ENCODE measurements at places on chromosomes 7 and 10.

DNA sequence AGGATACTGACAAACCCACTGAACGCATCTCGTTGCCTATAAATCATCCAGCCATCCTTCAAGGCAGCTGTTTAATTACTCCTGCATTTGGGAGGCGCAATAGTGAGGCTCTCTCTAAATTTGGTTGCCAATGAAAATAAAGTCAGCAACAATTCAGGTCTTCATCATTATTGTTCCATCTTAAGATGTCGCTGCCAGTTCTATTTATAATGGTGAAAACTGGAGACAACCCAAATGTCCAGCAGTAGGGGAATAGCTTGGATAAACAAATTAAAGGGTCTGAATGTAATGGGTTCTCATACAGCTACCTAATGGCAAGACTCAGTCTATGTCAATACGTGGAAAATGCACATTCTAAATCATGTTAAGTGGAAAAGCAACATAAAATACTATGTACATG is 120.1 kb upstream of the PLXNA4 start:
- no peak for DNase-seq

- DNase-seq: no peak
Observed at GRCh38 chr7:5489991-5490536, 66.4 kb upstream of the TNRC18 start.

DNA sequence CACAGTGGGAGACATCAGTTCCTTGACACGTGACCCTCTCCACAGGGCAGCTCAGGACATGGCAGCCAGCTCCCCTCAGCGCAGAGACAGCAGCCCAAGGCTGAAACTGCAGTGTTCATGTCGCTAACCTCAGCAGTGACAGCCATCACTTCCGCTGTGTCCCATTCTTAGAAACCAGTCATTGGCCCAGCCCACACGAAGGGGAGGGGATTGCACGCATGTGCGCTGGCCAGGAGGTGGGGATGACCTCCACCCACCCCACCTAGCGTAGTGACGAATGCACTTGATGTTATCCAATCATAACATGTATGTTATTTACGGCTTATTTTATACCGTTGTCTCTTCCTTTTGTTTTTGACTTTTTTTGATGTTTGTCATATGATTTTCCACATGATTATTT is 36.9 kb upstream of the EGFR start:
- DNase-seq: no peak

DNA sequence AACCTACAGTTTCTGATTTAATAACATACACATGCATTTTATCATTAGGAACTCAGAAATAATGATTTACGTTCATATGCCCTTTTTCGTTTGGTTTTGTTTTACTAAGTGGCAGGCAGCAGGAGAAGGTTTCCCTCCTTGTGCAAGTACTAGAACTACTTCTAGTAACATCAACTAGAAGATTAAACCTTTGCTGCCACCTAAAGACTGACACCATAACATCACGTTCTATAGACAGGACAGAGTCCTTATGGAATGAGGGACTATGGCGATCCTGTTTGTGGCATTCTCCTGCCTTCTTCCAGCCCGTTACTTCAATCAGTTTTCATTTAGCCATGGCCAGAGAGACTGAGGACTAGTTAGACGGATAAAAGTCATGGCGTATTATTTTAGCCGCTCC is 53.2 kb downstream of the GAD2 start:
- DNase-seq: peak; percentile 73

DNA sequence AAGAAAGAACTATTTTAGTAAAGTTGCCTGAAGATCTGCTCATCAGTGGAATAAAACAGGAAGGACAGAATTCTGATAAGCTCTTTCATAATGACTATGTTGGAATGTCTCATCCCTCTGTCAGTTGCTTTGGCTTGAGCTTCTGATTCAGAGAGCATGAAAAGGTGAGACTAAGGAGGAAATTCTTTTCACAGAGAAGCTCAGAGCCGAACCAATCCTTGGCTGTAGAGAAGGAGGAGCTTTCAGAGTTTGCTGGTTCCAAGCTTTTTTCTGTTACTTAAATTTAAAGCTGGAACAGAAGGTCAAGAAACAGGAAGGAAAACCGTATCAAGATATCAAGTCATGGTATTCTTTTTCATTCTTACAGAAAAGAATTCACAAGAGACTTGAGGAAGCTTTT is 24.0 kb downstream of the GSTO2 start:
- DNase-seq: peak; percentile 28

DNA sequence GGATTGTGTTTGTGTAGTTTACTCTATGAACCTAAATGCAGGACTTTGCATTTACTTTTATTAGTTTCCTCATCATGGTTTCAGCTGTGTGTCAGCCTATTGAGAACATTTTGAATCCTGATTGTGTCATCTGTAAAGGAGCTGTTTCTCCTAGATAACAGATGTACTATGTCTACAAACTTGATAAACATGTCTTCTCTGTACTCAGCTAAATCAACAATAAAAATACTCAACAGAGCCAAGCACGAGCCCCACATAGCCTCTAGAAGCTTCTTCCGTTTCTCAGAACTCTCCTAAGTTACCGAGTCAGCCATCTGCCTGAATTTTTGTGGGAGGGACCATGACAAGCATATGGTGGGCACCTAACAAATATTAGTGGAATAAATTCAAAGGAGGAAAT is 234.7 kb downstream of the SKAP2 start:
- no peak for DNase-seq

GRCh38 chr10:29688230-29688661 is 53.5 kb upstream of the SVIL start:
- peak; percentile 57 for DNase-seq

DNA sequence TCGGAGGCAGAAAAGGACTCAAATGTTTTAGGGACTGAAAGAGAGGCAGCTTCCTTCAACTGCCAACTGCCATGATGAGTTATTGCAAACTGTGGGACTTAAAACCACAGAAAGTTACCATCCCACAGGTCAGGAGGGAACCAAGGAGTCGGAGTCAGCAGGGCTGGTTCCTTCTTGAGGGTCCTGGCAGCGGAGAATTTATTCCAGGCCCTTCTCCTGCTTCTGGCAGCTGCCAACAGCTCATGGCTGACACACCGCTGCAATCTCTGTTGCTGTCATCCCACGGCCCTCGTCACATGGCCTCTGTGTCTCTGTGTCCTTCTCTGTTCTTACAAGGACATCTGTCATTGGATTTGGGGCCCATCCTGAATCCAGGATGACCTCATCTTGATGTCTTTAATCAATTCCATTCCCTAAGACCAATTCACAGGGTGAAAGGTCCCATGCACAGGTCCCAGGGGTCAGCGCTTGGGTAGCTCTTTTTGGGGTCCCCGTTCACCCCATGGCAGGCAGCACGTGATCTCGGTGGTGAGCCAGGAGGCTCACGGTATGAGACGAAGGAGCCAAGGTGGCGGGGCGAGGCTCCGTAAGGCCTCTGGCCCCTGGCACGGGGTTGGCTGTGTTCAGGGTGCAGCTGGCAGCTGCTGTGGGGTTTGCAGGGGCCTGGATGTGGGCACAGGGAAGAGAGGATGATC is 27.4 kb upstream of the PSMG3 start:
- DNase-seq: no peak

- DNase-seq: no peak
Observed at GRCh38 chr7:7756577-7756976, 38.2 kb upstream of the RPA3 start.

- no peak for DNase-seq
Observed at GRCh38 chr10:122113945-122114747, 125.2 kb downstream of the TACC2 start.

- DNase-seq: peak; percentile 59
Observed at GRCh38 chr10:92880233-92880861, 32.0 kb downstream of the EXOC6 start.

DNA sequence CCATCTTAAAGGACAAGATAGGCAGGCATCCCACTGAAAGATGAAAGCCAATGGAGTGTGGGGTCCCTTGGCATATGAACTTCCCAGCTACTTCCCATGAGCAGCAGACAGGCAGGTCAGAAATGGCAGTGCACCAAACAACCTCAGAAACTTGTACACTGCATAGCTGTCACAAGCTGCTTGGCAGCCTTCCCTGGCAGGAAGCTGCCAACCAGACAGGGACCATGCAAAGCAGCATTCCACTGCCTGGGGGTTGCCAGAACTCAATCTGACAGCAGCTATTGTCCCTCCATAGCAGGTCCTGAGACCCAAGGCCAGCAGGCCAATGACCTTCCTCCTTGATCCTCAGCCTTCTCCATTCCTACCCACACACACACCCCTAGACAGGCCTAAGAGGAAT is 139.5 kb downstream of the PLCE1 start:
- DNase-seq: no peak

GRCh38 chr10:131617113-131617858 is 283.5 kb upstream of the PPP2R2D start:
- DNase-seq: peak; percentile 37

DNA sequence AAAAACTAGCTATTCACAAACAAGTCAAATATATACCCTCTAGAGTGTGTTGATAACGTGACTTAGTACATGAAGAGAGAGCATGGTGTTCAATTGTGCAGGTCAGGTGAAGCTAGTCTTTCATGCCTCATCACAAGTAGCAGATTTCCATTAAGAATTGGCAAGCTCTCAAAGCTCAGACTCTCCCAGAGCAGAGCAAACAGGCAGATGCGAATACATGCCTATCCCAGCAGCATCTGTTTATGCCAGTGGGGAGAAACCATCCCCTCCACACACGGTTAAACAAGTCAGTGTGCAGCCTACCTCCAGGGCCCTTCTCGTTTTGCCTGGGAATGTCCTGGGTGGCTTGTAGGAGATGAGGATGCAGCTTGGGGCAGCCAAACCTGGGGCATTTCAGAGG is 532.5 kb upstream of the C7orf33 start:
- no peak for DNase-seq

DNA sequence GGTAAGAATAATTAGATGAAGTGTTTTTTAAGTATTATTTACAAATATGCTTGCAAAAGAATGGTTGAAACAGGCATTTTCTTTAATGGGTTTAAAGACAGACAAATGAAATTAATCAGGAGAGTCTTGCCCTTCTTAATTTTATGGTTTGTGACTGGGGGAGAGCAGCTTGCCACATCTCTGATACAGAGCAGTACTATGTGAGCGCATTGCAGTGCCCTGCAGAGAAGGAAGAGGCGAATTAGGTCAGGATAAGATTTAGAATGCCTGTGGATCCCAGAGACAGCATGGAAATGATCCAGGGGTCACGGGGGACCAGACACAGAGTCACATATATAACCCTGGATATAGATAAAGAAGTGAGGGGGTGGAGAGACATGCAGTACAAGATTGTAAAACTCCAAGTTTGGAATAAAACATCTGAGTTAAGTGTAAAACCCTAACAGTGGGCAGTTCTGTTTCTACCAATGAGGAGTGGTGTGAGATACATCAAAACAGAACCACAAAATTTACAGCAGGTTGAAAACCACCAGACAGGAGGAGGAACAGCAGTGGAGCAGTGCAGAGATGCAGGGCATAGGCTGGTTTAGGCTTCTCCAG is 125.5 kb downstream of the FAM204A start:
- DNase-seq: no peak

DNA sequence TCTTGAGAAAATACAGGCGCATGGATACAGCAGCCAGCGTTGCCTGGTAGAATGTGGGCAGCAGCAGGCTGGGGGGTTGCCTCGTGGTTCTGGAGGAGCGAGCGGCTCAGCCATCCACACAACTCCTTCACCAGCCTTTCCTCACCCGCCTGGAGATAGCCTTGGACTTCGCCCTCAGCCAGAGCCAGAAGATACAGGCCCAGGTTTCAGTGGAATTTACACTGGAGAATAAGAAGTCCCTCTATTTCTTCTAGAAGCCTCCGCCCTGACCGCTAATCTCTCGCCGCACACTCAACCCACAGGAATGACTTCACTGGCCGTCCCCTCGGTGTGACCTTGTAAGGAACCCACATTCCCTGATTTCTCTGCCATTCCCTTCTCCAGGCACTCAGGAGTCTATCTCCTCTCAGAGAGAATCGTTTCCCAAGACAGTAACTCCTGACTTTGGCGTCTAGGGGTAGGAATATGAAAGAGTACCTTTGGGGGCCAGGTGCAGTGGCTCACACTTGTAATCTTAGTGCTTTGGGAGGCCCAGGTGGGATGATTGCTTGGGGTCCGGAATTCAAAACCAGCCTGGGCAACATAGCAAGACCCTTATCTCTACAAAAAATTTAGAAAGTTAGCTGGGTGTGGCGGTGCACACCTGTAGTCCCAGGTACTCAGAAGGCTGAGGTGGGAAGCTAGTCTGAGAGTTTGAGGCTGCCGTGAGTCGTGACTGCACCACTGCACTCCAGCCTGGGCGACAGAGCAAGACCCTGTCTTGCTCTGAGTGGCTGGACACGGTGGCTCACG is 52.0 kb upstream of the ECHDC3 start:
- DNase-seq: no peak
